Fibroblast of mammary gland (primary cell): ENCODE measurements at places on chromosomes 1 and 21.

- DNase-seq = peak; percentile 43
Observed at GRCh38 chr1:113325022-113325421, 65.3 kb upstream of the MAGI3 start.

GRCh38 chr1:233424779-233425178, 97.3 kb downstream of the MAP3K21 start:
- DNase-seq = peak; percentile 7

DNA sequence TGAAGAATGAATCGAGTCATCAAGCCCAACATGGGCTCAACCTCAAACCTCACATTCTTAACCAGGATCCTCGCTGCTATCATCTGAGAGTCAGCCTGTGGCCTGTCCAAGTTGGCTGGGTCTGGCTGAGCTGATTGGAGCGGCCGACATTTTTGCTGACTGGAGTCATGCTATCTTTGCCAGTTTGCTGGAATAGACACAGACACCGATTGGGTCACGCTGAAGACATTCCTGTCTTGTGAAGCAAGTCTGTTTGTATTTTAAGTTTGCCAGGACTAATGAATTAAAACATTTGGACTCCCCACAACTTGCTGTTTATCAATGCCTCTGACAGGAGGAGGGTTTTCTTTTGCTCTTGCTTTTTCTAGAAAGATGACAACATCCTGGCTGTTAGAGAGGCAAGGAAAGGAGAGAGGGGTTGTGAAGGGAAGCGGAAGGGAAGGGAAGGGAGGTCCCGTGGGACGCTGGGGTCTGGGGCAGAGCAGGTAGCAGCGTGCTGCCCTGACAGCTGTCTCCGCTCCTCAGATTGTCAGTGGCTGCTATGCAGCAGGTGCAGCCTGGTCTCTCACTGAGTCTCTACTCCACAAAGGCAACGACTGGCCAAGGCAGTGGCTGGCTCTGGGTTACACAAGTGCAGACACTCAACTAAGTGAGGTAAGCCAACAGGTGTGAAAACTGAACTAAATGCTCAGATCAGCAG, at the start of gene MAP3K7CL:
Gene MAP3K7CL (plus strand): TSS at position 375 of the 700 bp plus-strand sequence. CDS start 2,701 bp downstream, outside the sequence.
- peak; percentile 100 for DNase-seq

GRCh38 chr21:40967771-40968170, 120.8 kb upstream of the DSCAM start:
- DNase-seq = no peak

DNA sequence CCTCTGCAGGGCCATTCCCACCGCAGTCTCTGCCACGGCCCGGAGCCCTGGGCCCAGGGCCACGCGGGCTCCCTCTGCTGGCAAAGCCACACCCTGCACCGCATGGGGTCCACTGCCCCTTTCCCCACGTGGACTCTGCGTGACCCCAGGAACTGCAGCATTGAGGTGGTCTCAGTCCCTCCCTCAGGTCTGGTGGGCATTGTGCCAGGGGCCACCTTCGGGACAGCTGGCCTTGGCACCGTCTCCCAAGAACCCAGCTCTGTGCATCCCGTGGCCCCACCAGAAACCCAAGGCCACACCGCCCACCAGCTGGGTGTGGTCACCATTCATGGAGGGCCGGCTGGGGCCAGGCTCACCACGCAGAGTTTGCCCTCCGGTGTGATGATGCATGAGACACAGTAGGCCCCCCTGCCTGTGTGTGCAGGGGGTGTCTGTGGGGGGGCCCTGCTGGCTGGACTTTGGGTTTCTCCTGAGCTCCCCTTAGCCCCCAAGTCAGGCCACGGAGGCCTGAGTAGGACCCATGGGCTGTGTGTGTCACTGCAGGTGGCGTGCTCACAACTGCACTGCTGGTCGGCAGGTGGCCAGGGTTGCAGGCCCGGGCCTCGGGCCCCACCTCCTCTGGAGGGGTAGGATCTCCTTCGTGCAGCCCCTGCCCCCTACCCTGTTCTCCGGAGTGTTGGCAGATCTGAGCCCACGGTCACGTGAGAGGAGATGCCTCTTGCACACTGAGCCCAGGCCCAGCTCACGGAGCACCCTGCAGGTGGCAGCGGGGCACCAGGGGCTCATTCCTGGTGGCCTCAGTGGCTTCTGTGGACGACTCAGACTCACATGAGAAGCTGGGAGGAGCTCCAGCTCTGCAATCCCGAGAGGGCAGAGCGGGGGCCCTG, 5.8 kb downstream of the VWA1 start:
- peak; percentile 19 for DNase-seq

GRCh38 chr1:156471496-156472490, 28.8 kb downstream of the MEF2D start:
- DNase-seq = no peak

- no peak for DNase-seq
Observed at GRCh38 chr1:15509586-15509985, 14.4 kb downstream of the CASP9 start.

DNA sequence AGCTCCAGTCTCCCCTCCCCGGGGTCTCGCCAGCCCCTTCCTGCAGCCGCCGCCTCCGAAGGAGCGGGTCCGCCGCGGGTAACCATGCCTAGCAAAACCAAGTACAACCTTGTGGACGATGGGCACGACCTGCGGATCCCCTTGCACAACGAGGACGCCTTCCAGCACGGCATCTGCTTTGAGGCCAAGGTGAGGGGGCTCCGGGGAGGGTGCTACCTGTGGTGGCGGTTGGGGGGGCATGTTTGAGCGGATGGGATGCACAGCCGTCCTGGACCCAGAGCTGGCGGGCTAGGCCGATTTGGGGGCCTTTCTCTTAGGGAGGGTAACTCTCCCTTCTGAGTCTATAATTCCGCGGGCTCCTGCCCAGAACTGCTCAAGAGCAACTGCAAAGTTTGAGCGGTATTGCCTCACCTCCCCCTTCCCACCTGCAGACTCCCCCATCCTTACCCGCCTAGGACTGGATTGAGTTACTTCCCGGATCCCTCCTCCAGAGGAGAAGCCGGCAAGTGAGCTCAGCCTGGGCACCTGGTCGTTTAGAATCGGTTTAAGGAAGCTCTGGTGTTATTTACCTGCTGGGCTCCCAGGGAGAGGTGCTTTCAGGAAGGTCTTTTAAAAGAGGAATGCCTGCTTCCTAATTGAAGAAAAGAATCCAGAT, 730 bp downstream of the NOS1AP start:
- no peak for DNase-seq

GRCh38 chr1:31657020-31657804, 12.5 kb upstream of the PEF1 start:
- DNase-seq = no peak

- DNase-seq = no peak
Observed at GRCh38 chr1:43887748-43888147, 45.9 kb upstream of the ARTN start.

DNA sequence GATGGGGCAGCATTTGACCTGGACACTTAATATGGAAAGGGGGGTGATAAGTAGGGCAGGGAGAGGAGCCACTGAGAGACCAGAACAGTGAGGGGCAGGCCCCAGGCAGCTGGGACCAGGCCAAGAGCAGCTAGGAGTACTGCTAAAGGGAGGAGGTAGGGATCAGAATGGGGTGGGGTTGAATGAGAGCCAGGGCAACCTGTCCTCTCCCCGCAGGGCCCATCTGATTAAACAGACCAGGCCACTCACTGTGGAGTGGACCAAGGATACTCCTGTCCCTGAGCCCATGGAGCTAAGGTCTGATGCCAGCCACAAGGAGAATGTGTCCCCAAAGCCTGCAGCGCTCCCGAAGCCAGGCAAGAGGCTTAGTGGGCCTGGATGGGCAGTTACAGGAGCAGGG, 2.1 kb downstream of the C1orf167 start:
- DNase-seq = no peak

- no peak for DNase-seq
Observed at GRCh38 chr1:55171694-55172093, 43.5 kb downstream of the USP24 start.

DNA sequence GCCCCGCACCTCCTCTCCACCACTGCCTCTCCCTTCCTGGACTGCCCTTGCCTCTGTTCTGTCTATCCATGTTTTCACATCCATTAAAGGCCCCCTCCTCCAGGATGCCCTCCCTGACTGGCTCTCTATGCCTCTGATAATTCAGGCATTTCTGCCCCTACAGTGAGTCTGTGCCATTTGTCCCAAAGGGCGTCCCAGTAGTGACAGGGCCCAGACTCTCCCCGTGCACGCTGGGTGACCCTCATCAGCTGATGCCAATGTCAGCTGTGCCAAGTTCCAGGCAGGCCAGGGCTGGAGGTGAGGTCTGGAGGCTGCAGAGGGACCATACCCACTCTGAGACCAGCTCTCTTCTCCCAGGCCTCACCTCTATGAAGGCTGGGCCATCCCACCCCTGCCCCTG, 3.2 kb upstream of the PLEKHG5 start:
- no peak for DNase-seq

DNA sequence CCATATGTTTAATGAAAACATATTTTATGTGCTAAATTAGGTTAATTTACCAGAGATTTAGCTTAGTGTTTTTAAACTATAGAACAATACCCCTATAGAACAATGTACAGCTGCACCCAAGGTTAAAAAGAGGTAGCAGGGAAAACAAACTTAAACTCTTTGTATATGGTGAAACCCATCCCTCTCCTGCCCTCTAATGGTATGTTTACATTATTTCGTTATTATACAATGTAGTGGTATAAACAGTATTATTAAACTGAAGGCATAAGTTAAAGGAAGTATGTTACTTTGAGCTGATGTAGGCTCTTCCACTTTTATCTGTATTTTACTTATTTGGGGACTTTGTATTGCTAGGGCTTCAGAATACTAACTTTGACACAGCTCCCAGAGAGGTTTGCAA, 16.7 kb upstream of the ZYG11A start:
- peak; percentile 11 for DNase-seq

DNA sequence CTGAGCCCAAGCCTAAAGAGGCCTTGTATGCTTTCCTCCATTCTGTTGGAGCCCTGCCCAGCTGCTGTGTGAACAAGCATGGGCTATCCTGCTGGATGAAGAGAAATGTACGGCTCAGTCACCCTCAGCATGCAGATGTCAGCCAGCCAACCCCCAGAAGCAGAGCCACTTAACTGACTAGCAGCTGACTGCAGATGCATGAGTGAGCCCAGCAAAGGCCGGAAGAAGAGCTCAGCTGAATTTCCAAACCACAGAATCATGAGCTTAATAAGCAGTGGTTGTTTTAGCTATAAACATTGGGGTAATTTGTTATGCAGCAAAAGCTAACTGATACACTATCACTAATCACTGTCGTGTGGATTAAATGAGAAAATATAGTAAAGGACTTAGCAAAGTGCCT, 39.0 kb downstream of the FOXO6 start:
- no peak for DNase-seq

GRCh38 chr1:118322331-118322730, 137.3 kb upstream of the SPAG17 start:
- no peak for DNase-seq

DNA sequence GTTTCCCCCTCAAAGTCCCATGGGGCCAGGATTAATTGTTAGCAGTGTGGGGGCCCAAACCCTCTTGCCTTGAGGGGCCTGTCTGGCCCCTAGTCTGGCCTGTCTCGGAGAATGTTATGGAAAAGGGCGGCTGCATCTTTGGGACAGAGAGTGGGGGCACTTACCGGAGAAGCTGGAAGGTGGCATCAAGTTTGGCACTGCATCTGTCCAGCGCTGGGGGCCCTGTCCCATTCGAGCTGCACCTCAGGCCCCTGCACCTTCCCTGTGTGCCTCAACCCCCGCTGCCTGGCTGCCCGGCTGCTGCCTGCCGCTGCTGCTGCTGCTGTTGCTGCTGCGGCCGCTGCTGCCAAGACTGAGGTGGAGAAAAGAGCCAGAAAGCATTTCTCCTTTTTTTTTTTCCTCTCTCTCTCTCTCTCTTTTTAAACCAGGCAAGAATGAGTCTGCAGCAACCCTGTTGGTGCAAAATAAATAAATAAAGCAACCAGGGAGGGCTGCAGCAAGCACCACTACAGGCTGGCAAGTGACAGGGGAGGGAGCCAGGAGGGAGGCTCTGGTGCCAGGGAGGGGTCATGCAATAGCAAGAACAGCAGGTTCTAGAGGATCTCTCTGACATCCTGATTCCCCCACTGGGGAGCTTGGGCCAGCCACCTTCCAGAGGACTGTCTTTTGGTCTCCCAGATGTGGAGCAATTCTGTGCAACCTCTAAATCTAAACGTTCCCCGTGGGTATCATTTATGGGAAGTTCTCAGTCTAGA, at the start of gene LINGO4:
Gene LINGO4 (minus strand): TSS at position 354 of the 755 bp plus-strand sequence. CDS start 2,715 bp downstream, outside the sequence.
- DNase-seq = no peak
